ENCODE measurements at places on chromosomes 11 and 22. TPM values are rescaled to one million over a fixed set of nuclear protein-coding genes. Genes with fewer than 3 reads are reported as not detected.

Gene CTSW
- 268 TPM for total RNA-seq

Gene TSSK2
- total RNA-seq, result not detected

Gene NXPE2
- not detected for total RNA-seq

Gene NEFH
- 6.0 TPM for total RNA-seq

Gene PHF5A
- 75.0 TPM for total RNA-seq

Gene POU2F3
- not detected for total RNA-seq

Gene GLYATL2
- not detected for total RNA-seq

Gene VSIG2
- total RNA-seq, result not detected

Gene INSC
- total RNA-seq, result 0.61 TPM

Gene PGA5
- total RNA-seq, result not detected

Gene RAC2
- 834 TPM for total RNA-seq

Gene PRR33
- total RNA-seq, result not detected

Gene PGAP2
- 23.5 TPM for total RNA-seq

Gene AMOTL1
- total RNA-seq, result 3.9 TPM

Gene ANO1
- not detected for total RNA-seq

Gene BIK
- total RNA-seq, result 1.9 TPM

Gene GTSE1
- total RNA-seq, result 101 TPM

Gene RAG1
- 0.32 TPM for total RNA-seq

Gene KBTBD4
- total RNA-seq, result 17.7 TPM

Gene BLID
- not detected for total RNA-seq

Gene SEPTIN5
- total RNA-seq, result 0.30 TPM

Gene RELA
- total RNA-seq, result 82.0 TPM

Gene ZBTB16
- 3.2 TPM for total RNA-seq

Gene TEF
- total RNA-seq, result 2.0 TPM

Gene RRP8
- total RNA-seq, result 25.6 TPM

Gene CD3G
- total RNA-seq, result 218 TPM

Gene PRSS23
- 0.85 TPM for total RNA-seq

Gene GVQW3
- total RNA-seq, result 3.5 TPM

Gene SLC17A6
- not detected for total RNA-seq

Gene MGAT3
- total RNA-seq, result 3.6 TPM
